ENCODE measurements at places on chromosomes 7 and 10.
A peak's percentile ranks its signal among the peaks of the same experiment; 100 is the strongest.

GRCh38 chr7:113087071-113087998 is 708 bp upstream of the GPR85 start:
- peak; percentile 87 for DNase-seq

- DNase-seq = no peak
Observed at GRCh38 chr10:117441812-117442443, 66.7 kb upstream of the PDZD8 start.

DNA sequence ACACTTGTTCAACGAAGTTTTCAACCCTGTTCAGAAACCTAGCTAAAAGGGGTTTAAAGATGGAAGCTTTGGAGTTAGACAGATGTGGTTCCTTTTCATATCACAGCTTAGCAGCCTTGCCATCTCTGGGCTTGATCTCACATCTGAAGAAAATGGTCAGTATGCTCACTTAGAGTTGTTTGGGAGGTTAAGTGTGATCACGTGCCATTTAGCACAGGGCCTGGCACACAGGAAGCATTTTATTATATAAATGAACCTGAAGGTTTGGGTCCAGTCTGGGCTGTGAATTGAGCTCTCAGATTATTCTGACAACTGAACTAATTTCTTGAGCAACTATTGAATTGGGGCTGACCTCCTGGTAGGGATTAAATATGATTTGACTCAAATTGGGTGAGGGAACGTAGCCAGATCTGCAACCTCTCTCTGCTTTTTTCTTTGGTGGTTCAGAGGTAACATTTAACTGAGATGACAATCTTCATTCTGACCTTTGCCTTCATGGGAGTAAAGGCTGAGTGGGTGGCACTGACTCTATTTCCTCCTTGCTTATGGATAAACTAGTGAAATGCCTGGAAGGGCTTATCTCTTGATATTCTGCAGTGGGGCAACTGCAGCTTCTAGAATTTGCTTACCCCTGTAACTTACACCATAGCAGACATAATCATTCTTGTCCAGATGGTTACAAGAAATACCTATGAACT is 10.2 kb upstream of the HKDC1 start:
- DNase-seq = no peak

GRCh38 chr10:118754229-118754555 is 578 bp downstream of the CACUL1 start:
- peak; percentile 65 for DNase-seq

DNA sequence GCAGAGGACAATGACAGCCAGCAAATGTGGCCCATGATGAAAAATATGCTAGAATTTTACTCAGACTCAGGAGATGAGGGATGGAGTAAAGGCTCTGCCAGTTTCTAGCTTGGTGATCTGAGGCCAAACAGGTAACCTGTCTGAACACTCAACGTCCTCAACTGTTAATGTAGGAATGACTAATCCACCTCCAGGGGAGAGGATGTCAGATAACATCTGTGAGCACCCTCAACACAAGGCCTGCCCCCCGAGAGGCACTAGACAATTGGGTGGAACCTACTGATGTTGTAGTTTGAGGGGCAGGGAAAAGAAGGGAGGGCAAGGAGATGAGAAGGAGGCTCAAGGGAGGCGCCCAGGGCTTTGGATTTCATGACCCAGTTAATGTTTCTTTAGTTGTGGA is 445.1 kb downstream of the PLXNA4 start:
- no peak for DNase-seq

DNA sequence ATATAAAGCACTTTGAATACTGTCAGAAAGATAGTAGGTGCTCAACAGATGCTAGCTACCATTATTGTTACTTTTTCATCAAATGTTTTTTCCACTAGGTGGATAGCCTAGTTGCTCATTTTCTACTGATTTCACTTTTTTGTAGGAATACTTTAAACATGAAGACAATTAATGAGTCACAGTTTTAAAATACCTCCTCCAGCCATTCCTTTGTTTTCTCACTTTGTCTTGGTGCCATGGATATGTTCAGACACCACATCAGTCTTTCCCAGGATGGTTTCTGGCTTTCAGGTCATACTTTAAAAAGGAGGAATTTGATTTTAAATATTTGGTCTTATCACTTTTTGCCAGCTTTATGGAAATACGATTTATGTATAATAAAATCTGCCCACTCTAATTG is 147.1 kb upstream of the MGMT start:
- DNase-seq = no peak

DNA sequence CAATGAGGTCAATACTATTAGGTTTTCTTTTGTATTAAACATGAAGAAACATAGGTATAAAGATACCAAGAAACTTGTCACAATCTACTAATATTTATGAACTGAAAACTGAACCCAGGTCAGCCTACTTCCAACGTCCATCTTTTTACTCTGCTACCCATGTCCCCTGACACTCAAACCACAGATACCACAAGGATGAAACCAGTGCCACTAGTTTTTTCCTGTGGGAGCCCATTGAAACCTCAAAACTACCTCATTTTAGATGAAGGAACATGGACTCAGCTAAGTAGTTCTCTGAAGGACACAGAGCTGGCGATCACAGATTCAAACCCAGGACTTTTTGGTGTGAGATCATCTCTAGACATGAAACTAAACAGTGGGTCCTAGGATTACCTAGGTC is 6.8 kb downstream of the TET1 start:
- DNase-seq = no peak

GRCh38 chr10:58981846-58982245 is 194.6 kb upstream of the PHYHIPL start:
- no peak for DNase-seq

DNA sequence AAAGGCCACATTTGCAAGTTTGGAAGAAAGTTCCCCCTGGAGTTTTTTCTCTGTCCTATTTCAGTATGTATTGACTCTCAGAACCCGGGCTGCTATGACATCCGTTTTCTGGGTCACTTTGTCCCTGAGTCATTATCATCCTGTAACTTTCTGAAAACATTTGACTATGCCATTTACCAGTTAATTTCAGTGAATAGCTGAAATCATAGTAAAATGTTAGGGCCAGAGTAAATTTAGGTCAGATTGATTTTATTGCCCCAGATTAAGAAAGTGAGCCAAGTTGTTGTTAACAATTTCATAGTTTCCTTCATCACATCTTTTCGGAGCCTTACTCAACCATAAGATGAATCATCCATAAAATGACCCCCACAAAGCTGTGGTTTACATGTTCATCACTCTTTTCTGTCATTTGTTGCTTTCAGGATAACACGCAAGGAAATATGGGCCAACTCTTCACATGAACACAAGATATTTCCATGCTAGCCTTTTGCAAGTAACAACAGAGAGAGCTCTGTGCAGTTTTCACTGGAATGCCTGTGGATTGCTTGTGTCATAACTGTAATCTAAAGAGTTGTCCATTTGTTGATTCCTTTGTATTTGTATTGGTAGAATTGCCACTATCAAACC is 3.9 kb upstream of the MACC1 start:
- no peak for DNase-seq

DNA sequence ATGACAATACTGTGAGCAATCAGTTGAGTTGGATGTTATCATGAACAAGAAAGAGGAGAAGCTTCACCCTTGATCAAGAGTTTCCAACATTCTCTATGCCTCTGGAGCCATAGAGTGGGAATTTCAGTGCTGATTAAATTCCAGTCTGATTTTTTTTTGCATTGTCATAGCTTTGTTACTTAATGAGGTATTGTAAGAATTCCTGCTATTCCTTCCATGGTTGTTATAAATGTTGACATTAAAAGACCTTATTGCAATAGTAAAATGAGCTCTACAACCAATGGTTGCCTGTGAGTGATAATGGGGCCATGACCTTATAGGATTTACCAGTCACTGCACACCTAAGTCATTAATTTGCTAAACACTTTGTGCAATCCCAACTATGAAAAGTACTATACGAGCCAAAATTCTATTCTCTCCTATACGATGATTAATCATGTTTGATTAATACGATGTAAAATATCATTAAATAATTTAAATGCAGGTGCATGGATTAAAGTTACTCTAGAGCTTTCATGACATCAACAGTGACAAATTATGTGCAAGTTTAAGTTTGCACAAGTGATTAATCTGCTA is 353.2 kb upstream of the KLF6 start:
- no peak for DNase-seq

DNA sequence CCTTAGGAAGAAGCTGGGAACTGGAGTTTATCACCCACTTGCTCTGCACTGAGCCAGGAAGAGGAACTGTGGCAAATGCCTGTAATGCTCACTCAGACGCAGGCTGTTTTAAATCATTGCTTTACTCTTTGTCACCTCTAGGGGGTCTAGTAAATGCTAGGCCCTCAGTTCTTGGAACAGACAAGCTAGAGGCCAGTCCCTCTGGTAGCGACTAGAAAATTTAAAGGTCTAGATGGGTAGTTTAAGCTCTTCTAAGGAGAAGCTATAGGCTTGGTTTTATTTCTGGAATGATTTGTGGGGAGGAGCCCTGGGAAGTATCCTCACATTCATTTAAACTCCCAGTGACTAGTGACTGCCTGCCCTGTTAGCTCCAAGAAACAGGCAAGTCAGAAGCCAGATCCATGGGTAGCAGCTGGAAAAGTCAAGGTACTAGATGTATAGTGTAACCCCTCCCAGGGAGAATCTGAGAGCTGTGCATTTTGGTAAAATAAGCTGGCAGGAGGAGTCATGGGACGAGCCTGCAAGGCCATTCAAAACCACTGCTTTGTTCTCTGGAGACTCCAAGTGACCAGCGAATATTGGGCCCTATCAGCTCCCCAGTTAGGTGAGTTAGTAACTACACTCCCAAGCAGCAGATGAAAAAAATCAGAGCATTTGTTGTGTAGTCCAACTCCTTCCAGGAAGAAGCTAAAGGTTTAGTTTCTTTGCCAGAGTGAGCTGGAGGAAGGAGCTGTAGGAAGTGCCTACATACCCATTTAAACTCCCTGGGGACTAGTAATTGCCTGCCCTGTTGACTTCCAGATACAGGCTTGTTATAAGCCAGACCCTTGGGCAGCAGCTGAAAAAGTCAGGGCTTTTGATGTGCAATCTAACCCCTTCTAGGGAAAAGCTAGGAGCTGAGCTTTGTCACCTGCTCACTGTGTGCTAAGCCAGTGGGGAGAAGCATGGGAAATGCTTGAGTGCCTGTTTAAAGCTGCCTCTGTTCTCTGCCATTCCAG is 68.9 kb downstream of the DYNC1I1 start:
- peak; percentile 66 for DNase-seq

GRCh38 chr7:97013134-97013844 is 7.9 kb downstream of the DLX6 start:
- DNase-seq = no peak

- DNase-seq = no peak
Observed at GRCh38 chr10:130994845-130995244, 316.7 kb downstream of the TCERG1L start.

- DNase-seq = no peak
Observed at GRCh38 chr7:1448958-1449357, 10.3 kb downstream of the MICALL2 start.

DNA sequence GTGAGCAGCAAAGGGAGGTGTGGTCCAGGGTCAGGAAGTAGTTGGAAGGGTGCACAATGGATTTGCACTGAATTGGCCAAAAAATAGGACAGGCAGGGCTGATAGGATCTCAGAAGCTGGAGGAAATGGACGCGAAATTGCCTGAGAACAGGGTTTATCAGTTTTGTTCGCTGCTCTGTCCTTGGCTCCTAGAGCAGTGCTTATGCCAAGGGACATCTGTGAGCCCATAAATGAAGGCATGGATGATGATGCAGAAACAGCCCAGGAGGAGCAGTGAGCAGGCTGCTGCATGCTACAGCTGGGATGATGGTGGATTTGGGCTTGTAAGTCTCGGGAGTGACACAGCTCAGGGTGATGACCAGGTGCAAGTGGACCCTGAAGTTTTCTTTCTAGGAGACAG is 204.7 kb downstream of the PRPF18 start:
- no peak for DNase-seq

GRCh38 chr7:88429382-88429781 is 122.7 kb upstream of the STEAP4 start:
- no peak for DNase-seq

DNA sequence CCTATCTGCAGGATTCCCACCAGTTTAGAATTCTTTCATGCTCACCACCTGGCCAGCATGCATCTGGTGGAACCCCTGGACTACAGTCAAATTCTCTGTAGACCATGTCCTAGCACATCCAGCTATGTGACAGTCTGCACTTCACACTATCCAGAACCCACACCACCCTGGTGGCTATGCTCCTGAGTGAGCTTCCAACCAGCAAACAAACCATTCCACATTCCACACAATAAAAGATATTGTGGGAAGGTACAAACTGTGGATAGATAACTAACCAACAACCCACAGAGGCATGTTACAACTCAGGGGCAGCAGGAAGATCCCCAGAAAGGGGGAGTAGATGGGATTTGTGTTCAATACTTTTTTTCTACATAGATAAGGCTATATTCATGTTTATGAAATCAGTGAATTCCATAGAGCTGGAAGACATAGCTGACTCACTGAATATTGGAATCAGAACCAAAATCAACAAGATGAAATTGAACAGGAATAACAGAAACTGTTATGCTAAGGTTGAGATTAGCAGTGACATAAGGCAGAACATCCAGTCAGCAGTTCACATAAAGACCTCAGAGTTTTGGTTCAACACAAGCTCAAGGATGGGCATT is 72.5 kb downstream of the LRRC17 start:
- DNase-seq = no peak

DNA sequence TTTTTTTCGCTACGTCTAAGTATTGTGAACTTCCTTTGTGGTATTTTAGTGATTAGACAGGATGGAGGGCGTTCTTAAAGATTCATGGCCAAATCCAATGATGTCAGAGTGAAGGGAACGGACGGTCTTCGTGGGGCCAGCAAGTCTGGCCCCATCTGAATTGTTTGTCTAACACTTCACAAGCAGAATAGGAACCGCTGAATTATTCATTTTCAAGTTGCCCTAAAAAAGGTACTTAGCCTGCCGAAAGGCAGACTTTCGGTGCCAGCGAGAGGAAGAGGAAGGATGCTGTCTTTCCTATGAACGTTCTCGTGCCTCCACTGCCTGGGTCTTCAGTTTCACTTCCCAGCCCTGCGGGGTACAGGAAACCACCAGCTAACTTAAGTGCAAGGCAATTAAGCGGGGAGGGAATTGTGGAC is 145.7 kb upstream of the SH2B2 start:
- no peak for DNase-seq

DNA sequence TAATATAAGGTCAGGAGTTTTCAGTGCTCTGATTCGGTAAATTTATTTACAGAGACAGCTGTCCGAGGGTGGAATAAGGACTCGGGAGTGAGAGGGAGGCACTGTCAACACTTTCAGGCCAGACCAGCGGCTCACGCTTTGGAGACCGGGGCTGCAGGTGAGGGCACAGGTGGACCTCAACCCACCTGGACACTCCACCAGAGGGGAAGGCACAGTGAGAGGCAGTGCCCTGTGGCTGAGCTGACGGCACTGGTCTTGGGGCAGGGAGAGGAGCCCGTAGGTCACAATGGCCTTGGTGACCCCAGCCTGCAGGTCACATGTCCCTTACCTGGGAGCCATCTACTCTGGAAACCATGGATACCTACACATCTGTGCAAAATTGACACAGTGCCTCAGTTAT is 315.1 kb downstream of the ADARB2 start:
- DNase-seq = no peak

GRCh38 chr7:155732286-155732685 is 80.0 kb downstream of the SHH start:
- no peak for DNase-seq
